ENCODE measurements at places on chromosomes 2 and 18.

DNA sequence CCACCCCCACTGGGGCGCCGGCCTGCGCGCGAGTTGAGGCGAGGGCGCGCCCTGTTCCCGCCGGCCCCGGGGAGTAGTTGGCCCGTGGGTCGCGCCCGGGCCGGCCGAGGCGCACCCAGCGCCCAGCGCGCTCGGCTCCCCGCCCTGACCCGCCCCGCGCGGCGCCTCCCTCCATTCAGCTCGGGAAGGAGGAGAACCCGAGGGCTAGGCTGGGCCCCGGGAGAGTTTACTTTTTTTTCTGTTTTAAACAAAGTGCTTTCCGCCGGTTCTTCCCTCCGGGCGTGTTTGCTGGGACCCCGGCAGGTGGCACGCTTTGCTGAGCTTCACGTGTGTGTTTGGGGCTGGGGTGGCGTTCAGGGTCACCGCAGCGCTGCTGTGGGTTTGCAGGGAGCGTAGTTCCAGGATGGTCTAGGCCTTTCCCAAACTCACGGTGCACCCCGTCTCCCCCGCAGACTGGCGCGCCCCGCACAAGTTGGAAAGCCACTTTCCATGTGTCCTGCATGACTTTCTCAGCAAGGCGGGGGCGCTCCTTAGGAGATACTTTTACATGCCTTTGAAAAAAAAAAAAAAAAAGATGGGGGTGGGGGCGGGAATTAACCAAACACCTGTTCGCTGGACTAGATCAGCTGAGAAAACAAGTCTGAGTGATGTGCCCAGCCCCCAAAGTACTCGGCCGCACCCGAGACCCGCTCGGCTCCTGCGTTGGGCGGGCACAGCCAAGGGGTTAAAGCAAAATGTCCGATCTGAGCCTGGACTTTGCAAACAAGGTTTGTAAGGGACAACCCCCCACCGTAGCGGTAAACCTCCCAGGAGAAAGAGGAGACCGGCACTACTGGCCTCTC, 825 bp downstream of the ITGA6 start:
- DNase-seq: no peak

GRCh38 chr2:169184074-169184473, 114.7 kb downstream of the DHRS9 start:
- DNase-seq: no peak

GRCh38 chr2:102782933-102783332, 21.1 kb downstream of the TMEM182 start:
- no peak for DNase-seq

GRCh38 chr18:65279668-65280305, 471.0 kb upstream of the CDH7 start:
- DNase-seq: no peak

GRCh38 chr2:223644136-223644535, 42.0 kb upstream of the SCG2 start:
- no peak for DNase-seq

GRCh38 chr2:164620457-164620856, 825 bp downstream of the GRB14 start:
- DNase-seq: no peak

DNA sequence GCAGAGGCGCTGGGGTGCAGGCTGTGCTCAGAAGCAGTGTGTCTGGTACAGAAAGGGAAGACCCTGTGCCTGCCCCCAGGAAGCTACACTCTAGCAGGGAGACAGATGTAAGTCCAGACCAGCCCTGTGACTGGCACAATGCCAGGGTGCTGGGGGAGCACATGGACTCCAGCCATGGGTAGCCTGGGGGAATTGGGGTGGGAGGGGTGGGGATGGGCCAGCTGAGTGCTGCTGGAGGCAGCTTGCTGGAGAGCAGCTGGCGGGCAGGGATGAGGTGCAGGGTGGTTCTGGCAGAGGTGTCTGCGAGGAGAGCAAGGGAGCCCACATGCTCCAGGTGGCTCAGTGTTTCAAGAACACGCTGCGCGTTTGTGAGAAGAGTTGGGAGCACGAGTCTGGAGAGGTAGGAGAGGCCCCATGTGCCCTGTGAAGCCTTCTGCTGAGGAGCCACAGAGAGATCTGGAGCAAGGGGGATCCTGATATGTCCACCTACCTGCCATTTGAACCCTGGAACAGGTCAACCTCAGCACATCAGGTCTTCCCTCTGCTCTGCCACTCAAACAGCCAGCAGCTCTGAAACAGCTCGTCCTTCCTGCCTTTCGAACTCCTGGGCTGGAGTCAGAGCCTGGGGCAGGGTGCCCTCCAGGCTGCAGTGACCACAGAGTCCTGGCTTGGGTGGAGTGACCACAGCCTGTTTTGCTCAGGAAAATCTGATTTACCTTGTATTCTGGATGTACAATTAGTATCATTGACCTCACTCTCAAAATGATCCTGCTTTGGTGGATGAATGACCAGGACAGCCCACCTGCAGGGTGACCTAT, 15.1 kb downstream of the ALLC start:
- DNase-seq: no peak

DNA sequence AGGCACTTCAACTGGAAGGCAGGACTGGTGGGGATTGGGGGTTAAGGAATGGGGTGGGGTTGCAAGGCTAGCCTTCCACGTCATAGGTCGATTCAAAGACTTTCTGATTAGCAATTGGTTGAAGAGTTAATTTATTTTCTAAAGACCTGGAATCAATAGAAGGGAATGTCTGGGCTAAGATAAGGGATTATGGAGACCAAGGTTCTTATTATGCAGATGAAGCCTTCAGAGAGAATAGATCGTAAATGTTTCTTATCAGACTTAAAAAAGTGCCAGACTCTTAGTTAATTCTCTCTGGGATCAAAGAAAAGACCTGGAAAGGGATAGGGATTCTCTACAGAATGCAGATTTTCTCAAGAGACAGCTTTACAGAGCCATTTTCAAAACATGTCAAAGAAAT, 368.0 kb upstream of the DLGAP1 start:
- DNase-seq: no peak

DNA sequence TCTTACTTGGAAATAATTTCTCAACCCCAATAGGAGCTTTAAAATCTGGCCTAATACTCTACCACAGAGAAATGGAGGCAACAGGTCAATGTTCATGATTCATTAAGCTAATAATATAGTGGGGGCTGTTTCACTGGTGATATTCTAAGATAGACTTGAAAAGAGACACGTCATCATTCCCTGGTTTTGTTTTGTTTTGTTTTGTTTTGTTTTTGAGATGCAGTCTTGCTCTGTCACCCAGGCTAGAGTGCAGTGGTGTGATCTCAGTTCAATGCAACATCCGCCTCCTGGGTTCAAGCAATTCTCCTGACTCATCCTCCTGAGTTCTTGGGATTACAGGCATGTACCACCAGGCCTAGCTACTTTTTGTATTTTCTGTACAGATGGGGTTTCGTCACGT, 37.5 kb upstream of the SOS1 start:
- DNase-seq: no peak

DNA sequence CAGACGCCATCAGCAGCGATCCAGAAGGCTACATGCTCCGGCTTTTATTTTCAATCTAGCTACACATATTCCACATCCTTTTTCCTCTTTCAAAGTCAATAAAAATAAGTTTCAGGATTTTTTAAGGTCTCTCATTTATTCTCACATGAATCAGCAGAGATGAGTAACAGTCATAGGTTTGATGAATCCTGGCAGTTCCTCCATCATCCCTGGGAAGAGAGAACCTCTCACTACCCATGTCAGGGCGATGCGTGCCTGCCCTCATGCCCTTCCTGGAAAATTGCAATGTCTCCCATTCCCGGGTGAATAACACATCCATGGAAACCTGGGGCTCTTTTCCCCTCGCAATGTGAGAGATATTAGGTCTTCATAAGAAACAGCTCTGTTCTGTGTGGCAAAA, 301.1 kb upstream of the SMIM21 start:
- no peak for DNase-seq

DNA sequence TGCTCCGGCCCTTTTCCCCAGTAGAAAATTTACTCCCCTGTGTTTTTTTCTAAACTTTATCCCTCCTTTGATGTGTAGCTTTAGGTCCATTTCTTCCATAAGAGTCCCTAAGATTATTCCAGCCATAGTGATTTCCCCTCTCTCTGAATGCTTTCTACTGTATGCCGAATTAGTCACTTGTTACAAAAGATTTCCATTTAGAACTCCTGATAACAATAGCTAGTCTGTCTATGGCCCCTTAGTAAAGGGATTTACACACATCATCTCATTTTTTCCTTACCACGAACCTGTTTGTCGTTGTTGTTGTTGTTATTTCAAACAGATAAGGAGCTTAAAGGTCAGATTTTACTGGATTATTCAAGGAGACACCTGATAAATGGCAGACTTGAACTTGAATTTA, 256.1 kb downstream of the PAX3 start:
- DNase-seq: no peak
